ENCODE measurements at places on chromosomes 4 and X.

GRCh38 chrX:123905332-123905731 is 45.5 kb downstream of the XIAP start:
- DNase-seq: no peak

- DNase-seq: peak; percentile 1
These were observed 5.7 kb upstream of the ZBTB33 start for GRCh38 chrX:120244735-120245498.

DNA sequence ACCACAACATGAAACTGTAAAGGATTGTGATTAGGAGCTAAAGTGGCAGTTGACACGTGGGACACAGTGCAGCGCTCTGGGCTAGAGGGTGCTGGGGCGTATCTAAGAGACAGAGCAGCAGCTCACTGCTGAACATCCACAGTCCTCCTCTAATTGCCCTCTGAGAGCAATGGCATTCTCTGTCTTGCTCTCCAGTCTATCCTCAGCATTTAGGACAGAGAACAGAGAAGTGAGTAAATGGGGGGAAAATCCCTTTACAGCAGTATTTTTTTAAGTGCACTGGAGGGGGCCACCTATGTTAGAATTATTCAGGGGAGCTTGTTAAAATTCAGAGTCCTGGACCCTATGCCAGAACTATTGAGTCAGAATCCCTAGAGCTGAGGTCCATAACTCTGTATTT is 4.2 kb upstream of the TMEM154 start:
- DNase-seq: no peak

DNA sequence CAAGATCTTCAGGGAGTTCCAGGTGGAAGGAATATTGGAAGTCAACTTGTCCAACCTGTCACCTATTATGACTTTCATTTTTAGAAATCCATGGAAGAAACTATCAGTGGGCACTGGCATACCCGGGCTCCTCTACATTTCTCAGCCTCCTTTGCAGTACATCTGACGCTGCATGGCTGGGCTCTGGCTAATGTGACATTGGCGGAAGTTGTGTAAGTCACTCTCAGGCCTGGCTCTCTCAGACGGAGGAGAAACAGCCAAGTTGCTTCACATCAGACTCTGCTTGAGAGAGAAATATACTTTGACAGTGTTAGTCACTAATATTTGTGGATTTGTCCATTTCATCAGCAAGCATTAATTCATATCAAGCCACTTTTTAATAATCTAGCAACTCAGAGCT is 4.5 kb downstream of the DCHS2 start:
- no peak for DNase-seq

DNA sequence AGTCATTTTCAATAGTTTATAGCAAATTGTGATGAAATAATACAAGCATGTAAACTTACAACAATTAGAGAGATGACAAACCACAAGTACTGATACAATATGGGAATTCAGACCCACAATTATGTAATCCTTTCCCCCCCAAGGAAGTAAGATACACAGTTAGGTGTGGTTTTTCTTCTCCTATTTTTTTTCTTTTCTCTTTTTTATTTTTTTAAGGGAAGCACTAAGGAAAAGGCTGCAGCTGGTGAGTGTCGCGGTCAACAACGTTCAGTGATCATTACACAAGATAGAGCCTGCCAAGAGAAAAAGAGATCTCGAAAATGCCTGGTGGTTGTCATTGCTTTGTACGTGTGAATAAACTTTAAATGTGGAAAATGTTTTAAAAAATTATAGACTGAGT is 9.8 kb downstream of the NDNF start:
- DNase-seq: no peak

DNA sequence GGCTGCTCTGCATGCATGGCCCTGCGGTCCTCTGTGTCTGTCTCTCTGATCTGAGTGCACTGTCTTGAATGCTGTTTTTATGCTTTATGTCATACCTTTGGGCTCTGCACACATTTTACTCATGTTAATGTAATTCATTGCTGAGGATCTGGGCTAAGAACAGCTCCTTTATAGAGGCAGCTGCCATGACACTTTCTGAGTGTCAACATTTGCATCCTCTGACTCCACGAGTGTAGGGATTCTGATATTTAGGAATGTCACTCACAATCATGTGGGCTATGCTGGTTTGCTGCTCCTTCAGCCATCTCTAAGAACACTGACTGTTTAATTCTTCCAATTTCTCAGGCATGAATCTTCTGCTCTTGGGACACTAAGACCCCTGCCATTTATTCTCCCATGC is 192.2 kb upstream of the CPEB2 start:
- no peak for DNase-seq

All from amniotic stem cell (primary cell).